ENCODE measurements at places on chromosomes 11 and 22.

- DNase-seq, result no peak
Measured at GRCh38 chr11:63592975-63593395, 21.2 kb downstream of the PLAAT3 start.

GRCh38 chr11:111860257-111860656 is 11.1 kb downstream of the ALG9 start:
- DNase-seq, result no peak

DNA sequence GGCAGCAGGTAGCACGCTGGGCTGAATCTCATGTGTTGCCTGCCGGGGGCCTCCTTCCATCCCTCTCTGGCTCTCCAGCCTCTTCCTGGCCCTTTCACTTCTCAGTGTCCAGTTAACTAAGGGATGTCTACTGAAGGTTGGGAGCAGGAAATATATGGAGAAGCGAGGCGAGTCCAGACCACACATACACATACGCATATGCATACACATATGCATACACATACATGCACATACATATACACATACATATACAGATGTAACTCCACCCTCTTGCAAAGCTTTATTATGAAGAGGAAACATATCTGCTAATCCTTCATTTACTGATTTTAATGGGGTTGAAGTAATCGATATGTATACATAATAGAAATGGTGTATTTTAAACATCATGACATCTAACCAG is 636.1 kb upstream of the CCDC179 start:
- DNase-seq, result no peak

- DNase-seq, result no peak
Measured at GRCh38 chr11:125743681-125744080, 2.4 kb upstream of the PATE1 start.

GRCh38 chr11:119765628-119766027 is 36.6 kb upstream of the NECTIN1 start:
- no peak for DNase-seq

GRCh38 chr11:10307400-10308200 is 2.7 kb downstream of the ADM start:
- peak; percentile 94 for DNase-seq

- DNase-seq, result no peak
Measured at GRCh38 chr11:112884012-112884767, 77.0 kb upstream of the NCAM1 start.

GRCh38 chr22:29700900-29701154 is 19.0 kb upstream of the CABP7 start:
- no peak for DNase-seq

DNA sequence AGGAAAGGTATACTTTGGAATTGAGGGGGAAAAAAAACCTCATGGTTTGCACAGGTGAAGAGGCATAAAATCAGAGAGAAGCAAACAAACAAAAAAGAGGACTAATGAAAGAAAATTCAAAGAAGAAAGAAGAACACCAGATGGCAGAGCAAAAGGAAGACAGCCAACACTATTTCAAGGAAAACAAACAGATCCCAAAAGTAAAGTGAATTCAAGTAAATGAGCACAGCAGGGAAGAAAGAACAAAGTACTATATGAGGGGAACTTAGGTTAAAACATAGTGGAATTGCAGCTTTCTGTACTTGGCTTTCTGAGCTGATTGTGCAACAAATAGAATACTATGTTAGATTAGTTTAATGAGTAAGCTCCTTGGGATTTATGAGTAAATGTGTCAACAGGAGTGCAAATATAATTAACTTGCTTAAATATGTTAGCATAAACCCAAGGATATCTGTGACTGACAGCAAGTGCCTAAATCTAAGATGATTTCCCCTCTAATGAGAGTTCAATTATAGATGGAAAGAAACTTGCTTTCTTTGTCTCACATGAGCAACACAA is 404.6 kb upstream of the CNTN5 start:
- no peak for DNase-seq

- DNase-seq, result peak; percentile 57
Measured at GRCh38 chr11:75233754-75234172, 6.8 kb upstream of the TPBGL start.

DNA sequence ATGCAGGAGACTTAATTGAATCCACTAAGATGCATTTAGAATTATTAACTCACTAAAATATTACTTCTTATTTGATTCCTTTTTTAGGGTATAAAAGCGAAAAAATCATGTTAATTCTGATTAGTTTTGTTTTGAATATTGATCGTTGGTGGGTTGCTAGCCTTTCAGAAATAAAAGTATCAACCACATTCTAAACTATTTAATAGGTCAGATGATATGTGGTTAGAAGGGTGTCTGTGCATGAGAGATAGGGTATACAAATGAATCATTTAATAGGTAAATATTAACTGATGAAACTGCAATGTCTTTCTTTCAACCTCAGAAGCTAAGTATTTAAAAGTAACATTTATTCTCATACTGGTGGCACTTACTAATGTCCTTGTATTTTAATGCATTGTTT is 515.1 kb downstream of the CNTN5 start:
- DNase-seq, result no peak

- DNase-seq, result no peak
Measured at GRCh38 chr11:33549483-33549882, 151.1 kb downstream of the C11orf91 start.

DNA sequence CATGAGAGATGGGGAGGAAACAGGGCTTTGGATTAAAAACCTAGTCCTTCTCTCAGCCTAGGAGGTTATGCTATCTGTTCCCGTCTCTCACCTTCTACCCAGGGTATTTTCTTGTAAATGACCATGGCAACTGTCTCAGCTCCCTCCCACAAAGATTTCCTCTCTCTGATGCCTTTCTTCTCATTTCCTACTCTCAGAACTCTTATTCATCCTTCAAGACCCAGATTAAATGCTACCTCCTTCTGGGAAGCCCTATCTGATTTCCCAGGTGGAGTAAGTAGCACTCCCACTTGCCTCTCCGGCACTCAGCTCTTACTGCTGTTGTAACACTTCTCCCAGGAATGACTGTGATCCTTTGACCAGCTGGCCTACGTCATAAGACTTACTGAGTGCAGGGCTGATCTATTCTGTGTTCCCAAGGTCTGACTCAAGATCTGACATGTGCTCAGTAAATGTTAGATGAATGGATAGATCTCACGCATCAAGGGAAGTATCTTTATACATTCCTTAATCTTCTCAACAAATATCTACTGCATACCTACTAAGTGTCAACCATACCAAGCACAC is 175.0 kb downstream of the TENM4 start:
- DNase-seq, result peak; percentile 27

- DNase-seq, result no peak
Measured at GRCh38 chr11:40647295-40647694, 812.2 kb downstream of the LRRC4C start.

- peak; percentile 68 for DNase-seq
Measured at GRCh38 chr11:33063326-33063881, 24.0 kb downstream of the TCP11L1 start.

DNA sequence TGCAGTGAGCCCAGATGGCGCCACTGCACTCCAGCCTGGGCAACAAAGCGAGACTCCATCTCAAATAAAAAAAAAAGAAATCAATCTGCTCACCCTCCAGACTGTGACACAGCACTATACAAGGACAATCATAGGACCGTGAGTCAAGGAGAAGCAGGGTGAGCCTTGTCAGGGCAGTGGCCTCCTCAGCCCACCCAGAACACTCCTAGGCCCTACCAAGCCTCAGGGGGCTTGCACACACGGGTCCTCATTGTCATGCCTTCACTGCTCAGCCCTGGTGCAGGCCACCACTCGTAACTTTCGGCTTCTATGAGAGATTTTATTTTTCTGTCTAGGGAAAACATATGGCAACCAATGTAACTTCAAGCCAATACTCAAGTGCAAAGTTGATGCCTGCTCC is 35.8 kb downstream of the DGCR2 start:
- DNase-seq, result no peak

GRCh38 chr11:106998116-106998915 is 20.0 kb downstream of the GUCY1A2 start:
- peak; percentile 95 for DNase-seq

GRCh38 chr11:34464591-34465051 is 25.9 kb downstream of the CAT start:
- DNase-seq, result no peak

DNA sequence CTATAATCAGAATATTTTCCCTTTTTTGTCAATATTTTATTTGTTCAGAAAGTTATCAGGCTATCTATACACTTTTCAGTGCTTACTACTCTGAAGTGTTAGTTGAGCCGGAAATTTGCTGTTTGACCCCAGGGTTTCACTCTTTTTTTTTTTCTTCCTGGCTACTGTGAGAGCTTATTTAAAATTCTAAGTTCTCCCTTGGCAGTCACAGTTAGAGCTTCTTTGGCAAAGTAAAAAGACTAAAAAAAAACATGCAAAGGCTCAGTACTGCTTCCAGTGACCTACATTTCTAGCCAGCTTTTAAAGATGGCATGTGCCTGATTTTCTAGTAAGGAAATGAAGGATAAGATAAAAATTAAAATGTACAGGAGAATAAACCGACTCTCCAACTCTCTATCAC is 48.4 kb downstream of the ELP4 start:
- no peak for DNase-seq
